Stimulated activated CD4-positive, alpha-beta T cell treated with anti-CD3 and anti-CD28 coated beads, Interleukin-1b, Interleukin-23, amount 100 ng/mL, for 1 hour (primary cell): ENCODE measurements at places on chromosomes 4 and X.

GRCh38 chr4:52704133-52704532, 45.0 kb upstream of the USP46 start:
- no peak for DNase-seq

- no peak for DNase-seq
Observed at GRCh38 chr4:68593112-68593511, 17.0 kb upstream of the UGT2B17 start.

- no peak for DNase-seq
Observed at GRCh38 chr4:123878976-123879375, 482.4 kb downstream of the SPRY1 start.

- no peak for DNase-seq
Observed at GRCh38 chrX:27391623-27392022, 71.5 kb downstream of the PPP4R3C start.

DNA sequence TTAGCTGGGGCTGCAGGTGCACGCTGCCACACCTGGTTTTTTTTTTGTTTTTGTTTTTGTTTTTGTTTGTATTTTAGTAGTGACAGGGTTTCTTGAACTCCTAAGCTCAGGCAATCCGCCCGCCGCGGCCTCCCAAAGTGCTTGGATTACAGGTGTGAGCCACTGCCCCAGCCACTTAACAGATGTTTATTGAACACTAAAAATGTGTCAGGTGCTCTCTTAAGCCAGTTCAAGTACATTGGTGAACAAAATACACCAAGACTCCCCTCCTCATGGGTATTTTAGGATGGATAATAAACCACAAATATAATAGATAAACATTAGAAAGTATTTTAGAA, 69.9 kb downstream of the TRAPPC11 start:
- DNase-seq: no peak
